ENCODE measurements at places on chromosomes 6 and 20.

DNA sequence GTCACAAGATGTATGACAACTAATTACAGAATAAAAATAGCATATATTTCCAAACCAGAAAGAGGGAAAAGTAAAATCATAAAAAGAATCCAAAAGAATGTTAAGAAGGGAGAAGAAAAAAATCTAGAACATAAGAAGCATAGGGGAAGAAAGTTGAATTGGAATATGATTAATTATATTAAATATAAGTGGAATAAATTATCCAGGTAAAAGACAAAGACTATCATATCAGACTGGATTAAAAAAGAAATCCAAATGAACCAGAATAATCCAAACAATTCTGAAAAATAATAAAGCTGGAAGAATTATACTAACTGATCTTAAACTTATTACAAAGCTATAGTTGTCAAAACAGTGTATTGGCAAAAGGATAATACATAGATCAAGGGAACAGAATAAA, 23.6 kb downstream of the CSNK2A1 start:
- DNase-seq: no peak

- no peak for DNase-seq
These were observed 45.2 kb downstream of the KIF16B start for GRCh38 chr20:16528078-16528477.

GRCh38 chr6:44367681-44368080, 19.8 kb upstream of the CDC5L start:
- no peak for DNase-seq

GRCh38 chr6:44100088-44100550, 27.1 kb downstream of the MRPL14 start:
- DNase-seq: no peak

- no peak for DNase-seq
These were observed 264.3 kb downstream of the TFAP2C start for GRCh38 chr20:56893226-56893917.

DNA sequence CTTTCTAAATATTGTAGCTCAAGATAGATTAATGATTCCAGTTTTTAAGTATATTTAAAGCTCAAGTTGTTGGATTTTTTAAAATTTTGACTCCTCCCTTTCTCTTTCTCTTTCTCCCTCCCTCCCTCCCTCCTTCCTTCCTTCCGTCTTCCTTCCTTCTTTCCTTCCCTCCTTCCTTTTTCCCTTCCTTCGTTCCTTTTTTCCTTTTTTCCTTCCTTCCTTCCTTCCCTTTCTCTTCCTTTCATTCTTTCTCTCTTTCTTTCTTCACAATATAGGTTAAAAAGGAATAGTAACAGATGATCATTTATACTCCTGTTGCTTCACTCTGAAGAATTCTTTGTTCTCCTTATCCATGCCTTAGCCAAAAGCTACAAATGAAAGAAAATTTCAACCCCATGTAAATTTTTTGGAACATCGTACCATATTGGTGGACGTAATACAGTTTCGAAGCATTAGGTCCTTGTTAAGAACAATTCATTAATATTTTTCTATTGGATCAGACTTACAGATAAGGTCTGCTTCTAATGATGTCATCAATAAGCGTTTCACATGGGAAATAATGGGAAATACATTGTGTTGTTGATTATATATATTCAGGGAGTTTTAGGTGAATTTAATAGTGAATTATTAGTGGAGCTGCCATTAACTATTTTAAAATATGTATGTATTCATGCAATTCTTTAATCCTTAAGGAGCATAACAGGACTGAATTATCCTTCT, 139.6 kb upstream of the SLC35B3 start:
- no peak for DNase-seq

GRCh38 chr6:108543175-108543940, 17.4 kb upstream of the FOXO3 start:
- no peak for DNase-seq

DNA sequence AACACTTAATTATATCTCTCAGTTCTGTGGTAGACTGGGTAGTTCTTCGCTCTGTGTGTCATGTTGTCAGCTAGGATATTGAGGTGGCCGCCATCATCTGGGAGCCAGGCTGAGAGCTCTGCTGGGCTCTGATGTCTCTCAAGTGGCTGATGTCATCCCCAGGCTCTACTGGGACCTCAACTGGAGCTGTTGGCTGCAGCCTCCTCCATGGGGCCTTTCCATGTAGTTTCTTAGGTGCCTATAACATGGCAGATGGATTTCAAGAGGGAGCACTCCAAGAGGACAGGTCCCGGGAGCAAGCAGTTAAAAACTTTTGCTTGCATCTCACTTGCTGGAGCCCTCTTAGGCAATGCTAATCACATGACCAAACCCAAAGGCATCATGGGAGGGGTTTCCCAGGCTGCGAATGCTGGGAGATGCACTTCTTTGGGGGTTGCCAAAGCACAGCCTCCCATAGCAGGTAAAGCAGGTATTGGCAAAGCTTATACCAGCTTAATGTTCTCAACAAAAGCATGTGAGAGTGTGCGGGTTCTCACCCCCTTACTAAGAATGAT, 129.8 kb downstream of the TMEM242 start:
- no peak for DNase-seq

DNA sequence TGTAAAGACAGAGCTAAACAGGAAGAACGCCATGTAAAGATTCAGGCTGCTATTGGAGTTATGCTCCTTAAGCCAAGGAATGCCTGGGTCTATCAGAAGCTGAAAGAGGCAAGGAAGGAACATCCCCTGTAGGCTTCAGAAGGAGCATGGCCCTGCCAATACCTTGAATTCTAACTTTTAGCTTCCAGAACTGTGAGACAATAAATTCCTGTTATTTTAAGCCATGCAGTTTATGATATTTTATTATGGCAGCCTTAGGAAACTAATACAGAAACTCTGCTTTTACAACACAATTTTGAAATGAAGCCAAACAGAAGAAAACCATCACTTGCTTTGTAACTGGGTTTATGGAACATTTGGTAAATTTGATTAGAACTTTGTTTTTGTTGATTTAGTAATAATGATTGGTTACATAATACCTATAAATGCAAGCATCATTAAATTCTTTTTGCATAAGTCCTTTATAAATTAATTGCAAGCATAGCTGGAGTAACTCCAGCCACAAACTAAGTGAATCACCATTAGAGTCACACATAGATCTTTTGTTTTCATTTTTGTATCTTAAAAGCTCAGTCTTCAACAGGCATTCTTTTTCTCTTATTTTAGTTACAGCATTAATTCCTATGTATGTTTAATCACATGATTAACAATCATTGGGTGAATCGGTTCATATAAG, 33.5 kb upstream of the TSPYL1 start:
- DNase-seq: no peak

DNA sequence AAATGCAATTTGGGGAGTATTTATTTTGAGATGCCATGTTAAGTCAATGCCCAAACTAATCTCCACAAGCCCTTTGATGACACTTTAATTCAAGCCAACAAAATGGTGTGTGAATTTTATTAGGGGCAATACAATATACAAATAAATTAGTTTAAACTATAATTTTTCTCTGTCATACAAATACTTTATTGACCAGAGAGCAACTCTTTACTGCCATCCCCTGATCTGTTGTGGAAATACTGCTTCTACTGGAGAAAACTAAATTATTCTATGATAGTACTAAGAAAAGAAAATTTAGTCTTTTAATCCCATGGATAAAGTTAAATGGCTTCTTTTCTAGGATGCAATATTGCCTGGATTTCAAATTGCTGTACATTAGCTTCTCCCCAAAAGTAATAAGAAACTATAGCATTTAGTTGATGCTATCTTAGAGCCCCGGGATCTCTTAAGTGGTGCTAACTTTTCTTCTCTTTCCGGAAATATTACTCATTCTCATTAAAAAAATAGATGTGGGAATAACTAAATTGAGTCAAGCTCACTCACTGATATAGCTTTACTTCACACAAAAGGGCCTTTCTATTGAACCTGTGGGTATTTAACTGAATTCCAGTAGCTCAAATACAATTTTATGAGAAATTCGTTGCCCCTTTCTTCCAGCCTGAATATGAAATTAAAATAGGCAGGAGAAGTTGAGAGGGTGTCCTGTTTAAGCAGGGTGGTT, 49.2 kb downstream of the SMPDL3A start:
- DNase-seq: no peak

DNA sequence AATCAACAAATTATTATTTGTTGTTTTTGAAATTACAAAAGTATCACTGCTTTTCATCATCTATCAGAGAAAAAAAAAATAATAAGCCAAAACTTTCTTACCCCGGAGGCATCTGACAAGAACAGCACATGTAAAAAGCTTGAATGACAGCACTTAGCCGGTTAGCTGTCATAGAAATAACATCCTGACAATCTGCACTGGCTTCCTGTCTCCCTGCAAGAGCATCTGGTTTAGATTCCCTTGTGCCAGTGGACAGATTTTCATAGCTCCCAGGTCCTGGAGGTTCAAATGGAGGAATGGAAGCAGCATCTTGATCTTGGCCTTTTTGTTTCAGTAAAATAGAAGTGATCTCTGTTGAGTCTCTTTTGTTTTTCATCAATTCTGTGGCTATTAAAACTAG, 74.8 kb downstream of the HACE1 start:
- no peak for DNase-seq

GRCh38 chr20:44349349-44349748, 6.2 kb upstream of the HNF4A start:
- DNase-seq: no peak

DNA sequence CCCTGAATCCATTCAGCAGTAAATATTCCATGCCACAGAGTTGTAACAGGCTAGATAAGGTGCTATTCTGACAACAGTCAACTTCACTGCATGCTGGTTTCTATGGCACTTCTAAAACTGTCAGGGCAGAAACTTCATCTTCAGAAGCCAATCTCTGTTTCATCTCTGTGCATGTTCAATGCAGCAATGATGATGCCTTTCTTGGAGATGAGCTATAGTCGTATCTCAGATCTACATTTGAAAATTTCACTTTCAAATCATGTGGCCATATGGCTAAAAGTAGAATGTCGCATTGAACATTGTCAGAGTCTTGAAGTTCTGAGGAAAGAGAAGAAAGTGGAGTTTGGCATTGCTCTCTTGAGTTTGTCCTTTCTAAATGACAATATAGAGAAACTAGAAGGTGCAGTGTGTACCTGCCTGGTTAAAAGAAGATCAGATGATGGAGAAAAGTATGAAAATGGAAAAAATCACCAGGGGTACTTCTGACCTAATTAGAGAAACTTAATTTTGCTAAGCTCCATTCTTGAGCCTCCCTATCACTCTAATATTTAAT, 49.0 kb upstream of the VSTM2L start:
- DNase-seq: no peak

- no peak for DNase-seq
These were observed 13.9 kb upstream of the TSHZ2 start for GRCh38 chr20:52958211-52958610.

DNA sequence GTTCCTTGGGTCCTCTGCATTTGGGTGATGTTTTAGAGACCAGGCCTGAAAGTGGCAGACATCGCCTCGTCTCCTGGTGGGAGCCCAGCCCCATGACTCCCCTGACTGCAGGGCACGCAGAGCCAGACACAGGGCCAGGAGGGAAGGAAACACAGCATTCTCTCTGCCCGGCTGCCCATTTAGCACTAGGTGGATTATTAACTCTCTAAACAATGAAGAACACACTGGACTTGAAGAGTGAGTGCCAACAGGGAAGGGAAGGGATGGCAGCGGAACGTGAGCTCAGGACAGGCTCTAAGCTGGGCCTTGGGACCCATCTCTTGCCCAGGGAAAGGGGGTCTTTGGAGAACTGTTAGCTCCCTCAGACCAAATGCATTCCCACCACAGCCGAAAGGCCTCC, 80.4 kb downstream of the TBXT start:
- DNase-seq: no peak

GRCh38 chr20:44104798-44105517, 82.0 kb downstream of the JPH2 start:
- DNase-seq: no peak

DNA sequence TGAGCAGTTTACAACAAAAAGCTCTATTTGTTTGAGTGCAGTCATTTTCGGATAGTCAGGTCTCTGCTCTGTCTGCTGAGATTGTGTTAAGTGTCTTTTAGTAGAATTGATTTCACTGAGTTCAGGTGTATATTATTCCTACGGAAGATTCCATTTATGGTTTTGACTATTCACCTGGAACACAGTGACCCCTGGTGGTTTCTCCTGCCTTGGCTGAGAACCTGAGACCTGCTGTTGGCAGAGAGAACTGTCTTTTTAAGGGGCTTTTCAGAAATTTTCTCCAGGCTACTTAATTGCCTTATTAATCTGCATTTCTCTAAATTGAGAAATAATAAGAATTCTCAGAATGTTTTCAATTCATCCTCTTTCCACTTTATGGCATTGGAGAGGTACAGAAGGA, 508.0 kb downstream of the TBC1D32 start:
- no peak for DNase-seq

- no peak for DNase-seq
These were observed 956.5 kb downstream of the TFAP2A start for GRCh38 chr6:9458424-9458823.

DNA sequence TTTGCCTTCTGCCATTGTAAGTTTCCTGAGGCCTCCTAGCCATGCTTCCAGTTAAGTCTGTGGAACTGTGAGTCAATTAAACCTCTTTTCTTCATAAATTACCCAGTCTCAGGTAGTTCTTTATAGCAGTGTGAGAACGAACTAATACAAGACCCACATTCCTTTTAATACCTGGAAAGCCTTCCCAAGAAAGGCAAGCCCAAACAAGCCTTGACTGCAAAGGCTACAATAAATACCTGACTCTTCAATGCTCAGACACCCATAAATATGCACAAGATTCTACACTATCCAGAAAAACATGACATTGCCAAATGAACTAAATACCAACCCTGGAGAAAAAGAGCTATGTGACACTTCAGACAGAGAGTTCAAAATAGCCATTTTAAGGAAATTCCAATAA, 338.8 kb downstream of the HAO1 start:
- DNase-seq: no peak

GRCh38 chr20:62805155-62805710, 598 bp downstream of the OGFR start:
- no peak for DNase-seq

GRCh38 chr6:80402266-80402665, 295.8 kb downstream of the BCKDHB start:
- no peak for DNase-seq
